ENCODE measurements at places on chromosomes 6 and 20. TPM values are rescaled to one million over a fixed set of nuclear protein-coding genes. Genes with fewer than 3 reads are reported as not detected.

DNA sequence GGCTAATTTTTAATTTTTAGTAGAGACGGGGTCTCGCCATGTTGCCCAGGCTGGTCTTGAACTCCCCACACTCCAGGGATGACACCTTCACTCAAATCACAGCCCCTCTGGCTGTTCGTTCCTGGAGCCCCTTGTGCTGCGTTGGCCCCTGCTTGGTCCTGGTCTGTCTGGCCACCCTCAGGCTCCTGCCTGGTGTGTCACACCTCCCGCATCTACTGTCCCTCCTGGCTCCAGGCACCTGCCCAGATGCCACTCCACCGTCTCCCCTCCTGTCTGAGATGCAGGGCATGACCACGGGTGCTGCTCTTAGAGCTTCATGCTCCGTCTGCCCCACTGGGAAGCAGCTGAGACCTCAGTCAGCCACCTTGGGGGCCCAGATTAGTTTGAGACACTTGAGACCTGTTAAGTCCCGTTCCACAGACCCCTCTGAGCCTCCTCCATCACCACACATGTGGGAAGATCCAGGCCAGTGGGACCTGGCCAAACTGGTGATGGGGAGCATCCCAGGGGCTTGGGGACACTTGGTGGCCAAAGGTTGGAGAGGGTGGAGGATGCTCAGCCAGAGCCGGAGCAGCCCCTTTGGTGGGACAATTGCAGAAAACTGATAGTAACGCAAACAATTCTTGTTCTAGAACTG is 21.9 kb upstream of the NPBWR2 start:
- H3K36me3 ChIP-seq, result no peaks in the 10 kb centered on the region
- no peaks in the 10 kb centered on the region for H3K27me3 ChIP-seq
- DNase-seq, result no peak
- H3K4me3 ChIP-seq, result no peak overlapping the region
- no peaks in the 10 kb centered on the region for H3K4me1 ChIP-seq
- H3K27ac ChIP-seq, result no peak overlapping the region

DNA sequence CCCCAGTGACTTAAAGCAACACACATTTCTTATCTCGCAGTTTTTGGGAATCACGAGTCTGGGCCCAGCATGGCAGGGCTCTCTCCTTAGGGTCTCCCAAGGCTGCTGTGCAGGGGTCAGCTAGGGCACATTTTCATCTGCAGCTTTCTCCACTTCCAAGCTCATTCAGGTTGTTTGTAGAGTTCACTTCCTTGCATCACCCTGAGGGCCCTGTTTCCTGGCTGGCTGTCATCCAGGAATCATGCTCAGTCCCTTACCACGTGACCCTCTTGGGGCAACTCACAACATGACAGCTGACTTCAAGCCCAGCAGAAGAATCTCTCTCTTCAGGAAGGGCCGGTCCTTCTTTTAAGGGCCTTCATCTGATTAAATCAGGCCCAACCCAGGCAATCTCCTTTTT is 21.3 kb downstream of the SNAP25 start:
- H3K36me3 ChIP-seq, result no peaks in the 10 kb centered on the region
- no peak overlapping the region for H3K4me3 ChIP-seq
- no peak overlapping the region for H3K27ac ChIP-seq
- H3K27me3 ChIP-seq, result no peaks in the 10 kb centered on the region
- no peak for DNase-seq

GRCh38 chr6:169824848-169825557 is 73.6 kb downstream of the ERMARD start:
- no peaks in the 10 kb centered on the region for H3K27me3 ChIP-seq
- no peak for DNase-seq
- no peak overlapping the region for H3K4me3 ChIP-seq
- H3K4me1 ChIP-seq, result no peaks in the 10 kb centered on the region
- H3K27ac ChIP-seq, result no peak overlapping the region
- H3K36me3 ChIP-seq, result no peaks in the 10 kb centered on the region

- H3K4me1 ChIP-seq, result no peaks in the 10 kb centered on the region
- no peak for DNase-seq
- no peaks in the 10 kb centered on the region for H3K36me3 ChIP-seq
- no peaks in the 10 kb centered on the region for H3K27me3 ChIP-seq
- H3K27ac ChIP-seq, result no peak overlapping the region
Observed at GRCh38 chr6:19979059-19979458, 141.9 kb downstream of the ID4 start.

DNA sequence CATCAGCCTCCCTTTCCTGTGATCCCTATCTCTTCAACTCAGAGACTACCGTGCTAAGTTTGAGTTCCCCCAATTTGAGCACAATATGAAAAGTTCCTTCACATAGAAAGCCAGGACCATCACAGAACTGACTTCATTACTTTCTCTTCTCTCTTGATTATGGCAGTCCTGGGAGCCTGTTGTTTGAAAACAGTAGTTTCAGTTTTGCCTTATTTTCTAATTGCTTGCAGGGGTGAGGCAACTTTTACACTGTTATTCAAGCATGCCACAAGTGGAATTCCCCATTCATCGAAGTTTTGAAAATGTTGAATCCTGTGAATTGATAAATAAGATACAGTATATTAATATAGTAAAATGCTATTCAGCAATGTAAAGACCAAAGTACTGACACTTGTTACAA is 569.7 kb upstream of the MARCKS start:
- no peaks in the 10 kb centered on the region for H3K4me1 ChIP-seq
- H3K36me3 ChIP-seq, result no peaks in the 10 kb centered on the region
- no peaks in the 10 kb centered on the region for H3K27me3 ChIP-seq
- DNase-seq, result no peak

- H3K27me3 ChIP-seq, result no peaks in the 10 kb centered on the region
- no peak overlapping the region for H3K27ac ChIP-seq
- no peaks in the 10 kb centered on the region for H3K36me3 ChIP-seq
- no peak overlapping the region for H3K4me3 ChIP-seq
- H3K4me1 ChIP-seq, result no peaks in the 10 kb centered on the region
- no peak for DNase-seq
Observed at GRCh38 chr6:46891252-46891795, 30.4 kb downstream of the ADGRF5 start.

The EYA4 gene
- total RNA-seq, result 6.2 TPM

The AVP gene
- 0.33 TPM for total RNA-seq

The TOX2 gene
- total RNA-seq, result 14.5 TPM

- H3K4me3 ChIP-seq, result no peak overlapping the region
- no peaks in the 10 kb centered on the region for H3K27me3 ChIP-seq
- H3K36me3 ChIP-seq, result no peaks in the 10 kb centered on the region
- peaks cover 3% of the 10 kb centered on the region for H3K4me1 ChIP-seq
Observed at GRCh38 chr6:5936140-5936539, 70.6 kb downstream of the NRN1 start.

DNA sequence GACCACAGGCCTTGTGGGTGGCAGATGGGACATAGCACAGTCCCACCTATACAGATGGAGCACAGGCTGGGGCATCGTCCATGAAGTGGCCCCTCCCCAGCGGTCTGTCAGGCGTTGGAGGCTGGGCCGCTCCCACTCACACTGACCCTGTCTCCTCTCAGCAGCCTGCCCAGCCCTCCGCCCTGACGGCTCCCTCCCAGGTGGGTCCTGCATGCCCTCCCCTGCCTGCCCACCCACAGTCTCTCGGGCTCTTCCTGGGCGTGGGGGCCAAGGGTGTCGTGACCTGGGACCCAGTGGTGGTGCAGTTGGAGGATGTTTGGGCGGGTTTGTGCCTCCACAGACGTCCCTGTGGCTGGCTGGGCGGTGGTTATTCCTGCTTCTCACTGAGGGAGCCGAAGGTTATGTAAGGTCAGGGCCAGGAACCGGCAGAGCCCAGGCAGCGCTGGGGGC is 22.3 kb downstream of the COL20A1 start:
- peaks cover 7% of the 10 kb centered on the region for H3K4me1 ChIP-seq
- no peak overlapping the region for H3K4me3 ChIP-seq
- no peaks in the 10 kb centered on the region for H3K27me3 ChIP-seq
- DNase-seq, result no peak
- H3K36me3 ChIP-seq, result no peaks in the 10 kb centered on the region

GRCh38 chr6:29558439-29559079 is 973 bp downstream of the UBD start:
- peaks cover 13% of the 10 kb centered on the region for H3K27me3 ChIP-seq
- no peaks in the 10 kb centered on the region for H3K36me3 ChIP-seq
- no peak for DNase-seq
- H3K4me1 ChIP-seq, result peaks cover 6% of the 10 kb centered on the region

DNA sequence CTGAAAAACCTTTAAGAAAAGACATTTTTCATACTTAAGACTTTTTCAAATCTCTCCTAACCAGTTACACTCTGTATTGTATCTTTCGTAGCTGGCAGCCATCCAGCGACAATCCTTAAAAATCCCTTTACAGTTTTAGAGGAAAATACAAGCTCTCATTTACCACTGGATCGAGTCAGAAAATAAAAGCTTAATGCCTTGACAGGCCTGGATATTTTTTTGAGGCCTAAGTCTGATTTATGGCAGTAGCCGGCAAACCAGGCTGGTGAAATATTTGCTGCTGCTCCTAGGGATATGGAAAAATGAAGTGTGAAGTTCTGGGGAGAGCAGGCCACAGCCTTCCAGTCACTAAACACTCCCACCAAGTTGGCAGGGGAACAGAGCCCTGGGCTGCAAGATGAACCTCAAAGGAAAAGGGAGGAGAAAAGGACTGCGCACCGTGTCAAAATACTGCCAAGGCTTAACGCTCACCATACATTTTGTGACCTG is 213.0 kb upstream of the SUPT3H start:
- H3K27me3 ChIP-seq, result no peaks in the 10 kb centered on the region
- H3K36me3 ChIP-seq, result no peaks in the 10 kb centered on the region
- no peaks in the 10 kb centered on the region for H3K4me1 ChIP-seq
- no peak overlapping the region for H3K4me3 ChIP-seq
- H3K27ac ChIP-seq, result peak overlapping the region; percentile 36
